ENCODE measurements at places on chromosomes 4 and X. TPM values are rescaled to one million over a fixed set of nuclear protein-coding genes. Genes with fewer than 3 reads are reported as not detected.

- H3K27me3 ChIP-seq, result no peaks in the 10 kb centered on the region
- H3K36me3 ChIP-seq, result no peaks in the 10 kb centered on the region
- no peaks in the 10 kb centered on the region for H3K4me1 ChIP-seq
- no peak overlapping the region for H3K4me3 ChIP-seq
- H3K27ac ChIP-seq, result no peak overlapping the region
- no peak for DNase-seq
Measured at GRCh38 chrX:53681661-53682060, 4.9 kb downstream of the HUWE1 start.

Gene CCSER1
- 4.1 TPM for total RNA-seq

DNA sequence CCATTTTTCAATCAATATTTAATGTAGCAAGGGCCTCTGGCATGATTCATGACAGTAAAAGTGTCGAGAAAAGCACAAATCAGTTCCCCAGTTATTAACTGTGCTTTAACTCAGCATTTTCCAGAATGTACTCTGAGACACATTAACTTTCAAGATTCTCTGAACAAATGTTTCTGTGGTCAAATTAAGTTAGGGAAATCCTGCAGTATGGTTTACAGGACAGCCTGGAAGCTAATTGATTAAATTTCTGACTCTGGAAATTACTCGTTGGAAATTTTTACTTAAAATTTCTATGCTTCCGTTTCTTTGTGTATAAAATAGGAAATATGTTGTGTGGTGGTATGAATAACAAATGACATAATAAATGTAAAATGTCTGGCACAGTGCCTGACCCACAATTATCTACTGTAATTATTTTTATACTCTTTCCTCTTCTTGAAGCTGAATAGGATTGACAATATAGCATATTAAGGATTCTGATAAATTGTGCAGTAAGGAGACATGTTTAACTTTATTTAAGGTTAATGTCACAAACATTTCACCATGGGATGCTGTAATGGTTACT, 33.7 kb downstream of the STK32B start:
- H3K4me1 ChIP-seq, result no peaks in the 10 kb centered on the region
- no peaks in the 10 kb centered on the region for H3K27me3 ChIP-seq

- no peaks in the 10 kb centered on the region for H3K27me3 ChIP-seq
- DNase-seq, result no peak
- no peak overlapping the region for H3K4me3 ChIP-seq
- H3K27ac ChIP-seq, result no peak overlapping the region
- no peaks in the 10 kb centered on the region for H3K4me1 ChIP-seq
- no peaks in the 10 kb centered on the region for H3K36me3 ChIP-seq
Measured at GRCh38 chrX:27555514-27555913, 34.6 kb upstream of the DCAF8L2 start.

Gene PABPC4L
- 0.88 TPM for total RNA-seq

DNA sequence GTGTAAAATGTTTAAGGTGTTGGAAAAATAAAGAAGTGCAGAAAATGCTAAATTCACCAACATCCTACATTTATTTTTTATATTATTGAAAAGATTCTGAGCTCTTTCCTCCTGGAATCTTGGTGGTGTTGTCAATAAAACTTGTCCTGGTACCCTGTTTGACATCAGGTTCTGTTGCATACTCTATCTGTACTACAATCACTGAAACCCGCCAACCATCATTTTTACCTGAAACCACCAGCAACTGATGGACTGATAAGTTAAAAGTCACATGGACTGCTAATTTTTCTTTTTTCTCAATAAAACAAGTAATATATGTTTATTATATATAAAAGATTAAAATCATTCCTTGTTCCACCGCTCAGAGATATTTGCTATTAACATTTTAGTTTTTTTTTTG, 23.4 kb downstream of the STAP1 start:
- H3K27ac ChIP-seq, result no peak overlapping the region
- no peaks in the 10 kb centered on the region for H3K36me3 ChIP-seq
- H3K4me3 ChIP-seq, result no peak overlapping the region
- DNase-seq, result no peak
- H3K27me3 ChIP-seq, result no peaks in the 10 kb centered on the region

Gene ABCG2
- total RNA-seq, result 13.3 TPM

DNA sequence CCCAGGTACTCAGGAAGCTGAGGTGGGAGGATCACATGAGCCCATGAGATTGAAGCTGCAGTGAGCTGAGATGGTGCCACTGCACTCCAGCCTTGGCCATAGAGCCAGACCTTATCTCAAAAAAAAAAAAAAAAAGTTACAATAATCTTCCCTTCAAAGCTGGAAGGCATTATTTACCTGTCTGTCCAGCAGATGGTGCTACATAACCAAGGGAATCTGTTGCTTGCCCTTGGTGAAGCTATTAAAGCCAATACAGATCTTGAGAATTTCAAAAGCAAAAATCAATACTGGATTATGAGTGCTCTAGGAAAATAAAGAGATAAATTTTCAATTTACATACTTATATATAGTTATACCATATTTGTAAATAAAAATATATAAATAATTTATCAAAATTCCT, 25.9 kb downstream of the PKD2 start:
- H3K27me3 ChIP-seq, result no peaks in the 10 kb centered on the region
- no peaks in the 10 kb centered on the region for H3K36me3 ChIP-seq
- peaks cover 8% of the 10 kb centered on the region for H3K4me1 ChIP-seq
- peak; percentile 24 for DNase-seq
- no peak overlapping the region for H3K4me3 ChIP-seq
- no peak overlapping the region for H3K27ac ChIP-seq

Gene UGT8
- total RNA-seq, result 2.7 TPM

Gene ADH1A
- total RNA-seq, result not detected

GRCh38 chrX:134658002-134658759, at the start of gene PLAC1:
PLAC1 (minus strand) TSS chrX:134658471; CDS start chrX:134566682, 91,789 bp downstream.
- H3K36me3 ChIP-seq, result no peaks in the 10 kb centered on the region
- peak within 1 kb of the TSS; percentile 65 for H3K27ac ChIP-seq
- peak; percentile 70 for DNase-seq
- no peak within 1 kb of the TSS for H3K4me3 ChIP-seq
- no peaks in the 10 kb centered on the region for H3K27me3 ChIP-seq
- peaks cover 34% of the 10 kb centered on the region for H3K4me1 ChIP-seq
